ENCODE measurements at places on chromosomes 3 and 15. TPM values are rescaled to one million over a fixed set of nuclear protein-coding genes. Genes with fewer than 3 reads are reported as not detected.
A peak's percentile ranks its signal among the peaks of the same experiment; 100 is the strongest.

DNA sequence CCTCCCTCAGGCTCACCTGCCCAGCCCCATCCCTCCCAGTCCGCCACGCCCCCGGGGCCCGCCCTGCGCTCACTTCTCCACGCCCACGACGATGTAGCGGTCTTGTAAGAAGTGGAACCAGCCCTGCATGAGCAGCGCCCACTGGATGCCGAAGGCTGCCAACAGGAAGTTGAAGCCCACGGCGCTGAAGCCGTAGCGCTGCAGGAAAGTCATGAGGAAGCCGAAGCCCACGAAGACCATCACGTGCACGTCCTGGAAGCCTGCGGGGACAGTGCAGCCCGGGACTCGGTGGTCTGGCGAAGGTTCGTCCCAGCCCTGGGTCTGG lies 9.7 kb downstream of the RHCG start:
- no peak for DNase-seq

GRCh38 chr3:143855183-143855582 lies 6.9 kb upstream of the SLC9A9 start:
- no peak for DNase-seq

DNA sequence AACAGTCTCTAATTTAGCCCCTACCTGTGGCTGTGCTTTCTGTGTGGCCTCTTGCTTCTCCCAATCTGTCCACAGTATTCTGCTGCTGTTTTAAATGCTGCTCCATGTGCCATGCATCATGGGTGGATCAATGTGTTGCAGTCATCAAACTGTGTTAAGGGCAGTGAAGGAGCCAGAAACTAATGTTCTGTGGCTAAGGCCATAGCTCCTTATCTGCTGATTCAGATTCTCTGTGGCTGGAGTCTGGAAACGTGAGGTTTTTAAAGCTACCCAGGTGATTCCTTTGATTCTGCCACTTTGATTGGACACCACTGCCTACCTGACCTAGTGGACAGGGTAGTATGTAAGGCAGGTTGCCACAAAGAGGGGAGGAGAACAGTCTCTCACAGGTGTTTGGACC lies 44.8 kb downstream of the MORC1 start:
- DNase-seq: no peak

BLM gene
- 15.1 TPM for total RNA-seq

SLC2A2 gene
- total RNA-seq: 434 TPM

IGDCC3 gene
- 1.5 TPM for total RNA-seq

FETUB gene
- total RNA-seq: 3.1 TPM

DNA sequence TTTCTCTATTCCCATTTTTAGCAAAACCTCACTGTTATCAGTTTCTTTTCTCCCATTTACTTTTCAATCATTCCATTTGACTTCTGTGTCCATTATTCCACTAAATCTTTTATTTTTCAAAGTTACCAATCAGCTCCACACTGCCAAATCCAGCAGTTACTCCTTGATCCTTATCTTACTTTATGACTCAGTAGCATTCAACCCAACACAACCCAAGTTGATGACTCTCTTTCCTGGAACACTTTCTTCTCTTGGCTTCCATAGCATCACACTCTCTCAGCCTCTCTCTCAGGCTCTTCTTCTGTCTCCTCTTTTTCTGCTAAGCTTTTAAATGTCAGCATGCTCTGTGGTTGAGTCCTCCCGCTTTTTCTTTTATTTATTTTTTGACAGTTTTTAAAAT lies 36.3 kb downstream of the RASGRP1 start:
- DNase-seq: no peak

DNA sequence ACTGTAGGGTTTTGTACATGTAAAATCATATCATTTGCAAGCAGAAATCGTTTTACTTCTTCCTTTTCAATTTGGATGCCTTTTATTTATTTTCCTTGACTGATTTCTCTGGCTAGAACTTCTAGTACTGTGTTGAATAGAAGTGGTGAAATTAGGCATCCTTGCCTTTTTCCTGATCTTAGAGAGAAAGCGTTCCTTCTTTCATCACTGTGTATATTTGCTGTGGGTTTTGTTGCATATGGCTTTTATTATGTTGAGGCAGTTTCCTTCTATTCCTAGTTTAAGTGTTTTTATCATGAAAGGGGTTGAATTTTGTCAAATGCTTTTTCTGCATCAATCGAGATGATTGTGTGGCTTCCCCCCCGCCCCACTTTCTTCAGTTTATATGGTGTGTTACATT lies 140.9 kb downstream of the ATG7 start:
- DNase-seq: no peak

- DNase-seq: no peak
Observed at GRCh38 chr3:196016059-196016458, 65.8 kb downstream of the TFRC start.

GOLGA6D gene
- total RNA-seq: 0.08 TPM

CTXND1 gene
- 4.1 TPM for total RNA-seq

- DNase-seq: peak; percentile 44
Observed at GRCh38 chr3:127762077-127762786, 60.1 kb downstream of the MGLL start.

NIT2 gene
- 32.4 TPM for total RNA-seq

- no peak for DNase-seq
Observed at GRCh38 chr15:44633603-44634002, 29.9 kb downstream of the SPG11 start.

GOLGA6A gene
- 1.2 TPM for total RNA-seq

TAGLN3 gene
- total RNA-seq: not detected

DNA sequence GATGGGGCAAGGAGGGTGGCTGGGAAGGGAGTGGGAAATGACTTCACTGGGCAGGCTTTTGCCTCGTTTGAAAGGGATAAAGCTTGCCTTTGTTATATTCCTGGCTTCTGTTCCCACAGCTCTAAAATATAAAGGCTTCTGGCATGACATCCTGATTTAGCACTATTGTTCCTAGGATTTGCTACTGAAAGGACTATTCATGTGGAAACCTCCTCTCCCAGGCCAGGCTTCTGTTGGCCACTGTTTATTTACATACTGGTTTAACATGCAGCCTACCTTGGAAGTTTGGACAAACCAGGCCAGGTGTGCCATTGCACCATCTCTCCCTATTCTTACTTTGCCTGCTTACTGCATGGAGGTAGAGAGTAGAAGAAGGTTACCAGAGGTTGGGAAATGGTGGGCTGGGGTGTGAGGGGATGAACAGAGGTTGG lies 2.4 kb upstream of the LMCD1 start:
- no peak for DNase-seq

GRCh38 chr15:86624261-86625036 lies 544.8 kb downstream of the AGBL1 start:
- peak; percentile 36 for DNase-seq

GRCh38 chr3:29033511-29033910 lies 247.4 kb upstream of the RBMS3 start:
- no peak for DNase-seq

DNA sequence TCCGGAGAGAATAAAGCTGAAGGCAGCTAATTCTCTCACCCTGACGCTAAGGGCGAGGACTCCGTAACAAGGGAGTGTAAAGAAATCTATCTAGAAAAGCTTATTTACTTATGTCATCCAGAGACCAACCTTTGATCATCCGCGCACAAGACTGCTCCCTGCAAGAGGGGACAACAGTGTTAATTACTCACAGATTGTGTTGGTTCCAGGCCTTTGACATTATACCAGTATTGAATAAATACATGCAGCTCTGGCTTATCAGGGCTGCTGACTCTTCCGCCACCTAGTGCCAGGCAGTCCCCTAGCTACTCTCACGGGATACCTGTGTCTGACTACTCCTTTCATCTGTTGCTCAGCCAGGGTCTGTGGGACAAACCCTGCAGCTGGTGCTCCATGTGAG lies 211.7 kb downstream of the DTWD1 start:
- DNase-seq: no peak

DNA sequence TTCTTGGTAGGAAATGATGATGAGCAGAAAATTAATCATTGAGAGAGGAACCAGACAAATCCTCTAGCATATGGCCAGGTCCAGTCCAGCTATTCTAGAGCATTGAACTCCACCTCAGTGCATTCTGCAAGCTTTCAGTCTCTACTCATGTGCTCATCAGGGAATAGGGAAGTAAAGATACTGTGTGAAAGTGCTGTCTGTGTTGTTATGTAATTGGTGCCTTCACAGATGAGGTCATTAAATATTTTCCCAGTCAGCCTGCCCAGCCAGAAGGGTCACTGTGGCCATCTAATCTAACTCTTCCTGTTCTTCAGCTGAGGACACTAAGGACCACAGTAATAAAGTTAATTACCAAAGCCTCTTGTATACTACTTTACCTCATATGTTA lies 28.2 kb downstream of the C3orf62 start:
- no peak for DNase-seq

ITIH1 gene
- 1,022 TPM for total RNA-seq

MAPKBP1 gene
- total RNA-seq: 3.7 TPM

DNA sequence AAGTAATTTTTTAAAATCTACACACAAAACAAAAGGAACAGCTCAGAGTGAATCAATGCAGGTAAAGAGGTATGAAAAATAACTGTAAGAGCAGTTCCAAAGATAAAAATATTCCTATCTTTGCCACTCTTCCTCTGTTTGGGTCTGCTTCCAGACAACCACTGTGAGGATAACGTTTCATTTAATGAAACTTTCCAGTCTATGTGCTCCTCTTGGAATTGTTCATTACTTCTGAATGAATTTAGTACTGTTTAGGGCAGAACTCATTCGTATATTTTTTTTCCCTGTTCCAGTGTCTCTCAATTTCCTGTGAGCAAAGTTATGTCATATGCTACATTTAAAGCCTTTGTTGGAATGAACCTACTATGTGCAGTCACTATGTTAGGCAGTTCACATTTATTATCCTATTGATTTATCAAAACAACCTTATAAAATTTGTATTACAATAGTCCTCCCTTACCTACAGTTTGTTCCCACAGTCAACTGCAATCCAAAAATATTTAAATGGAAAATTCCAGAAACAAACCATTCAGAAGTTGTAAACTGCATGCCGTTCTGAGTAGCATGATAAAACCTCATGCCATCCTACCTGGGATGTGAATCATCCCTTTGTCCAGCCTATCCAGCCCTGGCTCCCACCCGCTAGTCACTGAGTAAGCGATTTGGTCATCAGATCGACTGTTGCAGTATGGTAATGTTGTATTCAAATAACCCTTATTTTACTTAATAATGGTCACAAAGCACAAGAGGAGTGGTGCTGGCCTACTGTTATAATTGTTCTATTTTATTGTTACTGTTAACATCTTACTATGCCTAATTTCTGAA lies 98.1 kb downstream of the TMCC1 start:
- no peak for DNase-seq

DNA sequence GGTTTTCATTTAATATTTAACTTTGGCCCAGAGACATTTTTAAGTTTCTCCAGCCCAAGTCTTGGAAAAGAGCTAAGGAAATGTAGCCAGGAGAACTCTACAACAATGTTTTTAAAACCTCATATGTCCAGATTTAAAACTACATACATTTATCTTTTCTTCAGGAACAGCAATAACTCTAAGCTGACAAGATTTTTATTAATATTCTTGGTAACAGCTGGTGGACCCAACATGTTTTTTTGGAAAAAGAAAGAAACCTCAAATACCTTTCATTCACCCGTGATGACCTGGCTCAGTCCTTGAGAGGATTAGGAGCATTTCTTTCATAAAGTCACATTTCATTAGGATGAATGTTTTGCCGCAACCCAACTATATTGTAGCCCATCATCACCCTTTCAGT lies 50.4 kb upstream of the CMSS1 start:
- DNase-seq: no peak

- no peak for DNase-seq
Observed at GRCh38 chr3:136938334-136938733, 19.4 kb upstream of the IL20RB start.
